ENCODE measurements at places on chromosomes 4 and X.

GRCh38 chr4:137471461-137471860 lies 60.8 kb downstream of the PCDH18 start:
- no peak for DNase-seq

DNA sequence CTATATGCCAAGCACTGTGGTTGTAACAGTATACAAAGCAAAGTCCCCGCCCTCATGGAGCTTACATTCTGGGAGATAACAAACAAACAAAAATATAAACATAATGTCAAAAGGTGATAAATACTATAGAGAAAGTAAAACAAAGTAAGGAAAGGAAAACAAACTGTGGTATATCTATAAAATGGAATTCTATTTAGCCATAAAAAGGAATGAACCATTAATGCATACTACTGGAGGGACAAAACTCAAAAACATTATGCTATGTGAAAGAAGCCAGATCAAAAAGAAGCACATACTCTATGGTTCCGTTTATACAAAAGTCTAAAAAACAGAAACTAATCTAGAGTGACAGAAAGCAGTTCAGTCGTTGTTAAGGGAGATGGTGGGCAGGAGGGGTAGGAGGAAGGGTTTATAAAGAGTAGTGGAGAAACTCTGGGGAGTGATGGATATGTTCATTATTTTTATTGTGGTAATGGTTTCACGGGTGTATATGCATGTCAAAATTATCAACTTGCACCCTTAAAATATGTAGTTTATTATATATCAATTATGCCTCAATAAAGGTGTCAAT lies 31.5 kb downstream of the GPC3 start:
- no peak for DNase-seq

- no peak for DNase-seq
Measured at GRCh38 chr4:108861334-108861733, 98.5 kb upstream of the ETNPPL start.

- no peak for DNase-seq
Measured at GRCh38 chr4:177968817-177969442, 526.7 kb upstream of the AGA start.

DNA sequence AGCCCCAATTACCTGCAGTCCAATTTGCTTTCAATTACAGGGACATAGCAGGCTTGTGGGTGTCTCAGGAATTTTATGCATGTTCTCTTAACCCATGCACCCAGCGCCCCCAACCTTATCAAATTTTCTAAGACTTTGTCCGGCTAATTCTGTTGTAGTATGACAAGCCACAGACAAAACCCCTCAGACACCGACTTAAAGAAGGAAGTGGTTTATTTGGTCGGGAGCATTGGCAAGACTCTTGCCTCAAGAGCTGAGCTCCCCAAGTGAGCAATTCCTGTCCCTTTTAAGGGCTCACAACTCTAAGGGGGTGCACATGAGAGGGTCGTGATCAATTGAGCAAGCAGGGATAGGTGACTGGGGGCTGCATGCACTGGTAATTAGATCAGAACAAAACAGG lies 28.7 kb upstream of the IL9R start:
- no peak for DNase-seq

DNA sequence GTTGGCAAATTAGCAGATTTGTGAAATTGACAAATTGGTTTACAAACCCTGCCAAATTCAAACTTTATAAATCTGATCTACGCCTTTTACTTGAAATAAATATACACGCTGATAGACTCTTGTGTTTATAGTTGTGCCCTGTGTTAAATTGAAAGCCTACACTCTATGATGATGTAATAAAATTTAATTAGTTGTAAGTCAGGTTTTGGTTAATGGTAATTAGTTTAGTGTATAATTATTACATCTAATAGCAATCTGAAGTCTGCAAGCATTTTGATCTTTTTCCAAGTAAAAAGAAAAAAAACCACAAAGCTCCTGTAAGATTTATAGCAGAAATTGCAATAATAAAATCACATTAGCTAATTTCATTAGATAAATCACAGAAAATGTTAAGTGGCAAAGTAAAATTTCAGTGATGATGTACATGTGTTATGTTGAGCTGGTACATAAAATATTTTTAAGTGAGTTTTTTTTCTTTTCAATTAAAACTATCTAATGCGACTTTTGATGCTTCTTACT lies 72.7 kb upstream of the TENM3 start:
- DNase-seq: no peak

DNA sequence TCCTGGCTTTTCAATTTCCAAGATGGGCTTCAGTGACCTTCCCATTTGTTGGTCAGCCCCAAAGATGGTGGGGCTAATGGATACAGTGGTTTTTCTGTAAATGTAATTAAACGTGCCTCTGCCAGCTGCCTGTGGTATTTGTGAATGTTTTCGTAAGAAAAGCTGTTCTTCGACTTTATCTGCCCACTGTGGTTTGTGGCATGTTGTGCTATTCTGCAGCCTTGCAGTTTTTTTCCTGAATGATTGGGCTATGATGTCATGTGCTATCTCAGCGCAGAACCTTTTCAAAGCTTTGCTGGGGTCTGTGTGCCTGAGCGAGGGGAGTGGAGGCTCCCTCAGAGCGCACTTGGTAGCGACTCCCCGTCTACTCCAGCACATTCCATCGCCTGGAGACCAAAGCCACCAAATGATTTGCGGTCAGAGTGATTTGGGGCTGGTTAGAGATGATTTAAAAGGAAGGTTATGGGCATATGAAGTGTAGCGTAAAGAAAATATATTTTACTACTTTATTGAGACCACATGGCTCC lies 137.5 kb downstream of the PALLD start:
- peak; percentile 93 for DNase-seq

DNA sequence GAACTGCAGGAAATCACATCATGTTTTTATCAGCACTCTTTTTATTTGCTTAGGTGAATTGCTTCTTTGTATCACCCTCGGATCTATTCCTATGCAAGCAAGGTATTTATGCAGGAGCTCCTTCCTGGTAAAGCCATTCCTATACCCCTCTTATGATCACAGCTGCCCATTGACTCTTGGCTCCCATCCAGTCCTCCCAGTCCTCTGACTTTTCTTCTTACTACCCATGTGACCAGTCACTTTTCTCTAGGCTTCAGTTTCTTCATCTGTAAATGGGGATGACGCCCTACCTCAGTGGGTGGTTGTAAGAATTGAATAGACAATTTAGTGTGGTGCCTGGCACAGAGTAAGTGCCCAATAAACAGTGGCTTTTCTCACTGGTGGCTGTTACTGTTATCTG lies 144.9 kb downstream of the FHIP1A start:
- no peak for DNase-seq

- no peak for DNase-seq
Measured at GRCh38 chr4:34220601-34221000, 2023.7 kb downstream of the ARAP2 start.

DNA sequence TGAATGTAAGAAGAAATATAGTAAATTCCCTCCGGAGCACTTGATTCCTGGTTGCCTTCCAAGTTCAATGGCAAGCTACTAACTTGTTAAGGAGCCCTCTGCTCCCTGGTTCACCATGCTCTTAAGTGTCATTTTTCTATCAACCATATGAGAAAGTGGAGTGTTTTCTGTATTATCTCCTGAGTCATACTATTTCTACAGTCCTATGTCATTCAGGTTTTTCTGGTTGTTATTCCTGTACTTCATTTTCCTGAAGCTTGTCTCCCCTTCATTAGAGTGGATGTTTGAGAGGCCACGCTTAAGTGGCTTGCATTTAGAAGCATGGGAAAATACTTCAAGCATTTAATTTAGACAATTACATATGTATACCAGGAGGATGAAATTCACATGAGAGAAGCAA lies 14.7 kb upstream of the EPGN start:
- DNase-seq: no peak

DNA sequence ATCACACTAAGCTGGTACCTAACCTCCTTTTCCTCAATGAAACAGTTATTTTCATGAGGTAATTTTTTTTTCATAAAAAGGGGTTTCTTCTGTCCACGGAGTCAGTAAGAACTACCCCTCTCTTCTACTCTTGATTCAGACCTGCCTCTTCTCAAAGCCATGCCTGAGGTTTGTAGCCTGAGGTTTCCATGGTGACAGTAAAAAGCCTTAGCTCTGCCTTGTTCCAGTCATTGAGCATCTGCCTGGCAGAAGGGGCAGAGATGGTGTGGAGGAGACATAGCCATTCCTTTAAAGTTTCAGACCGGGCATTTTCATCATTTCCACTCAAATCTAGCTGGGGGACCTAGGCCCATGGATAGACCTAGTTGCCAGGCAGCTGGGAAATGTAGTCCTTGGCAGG lies 135.5 kb downstream of the REPS2 start:
- DNase-seq: no peak

GRCh38 chr4:102153391-102153790 lies 191.9 kb downstream of the SLC39A8 start:
- no peak for DNase-seq

DNA sequence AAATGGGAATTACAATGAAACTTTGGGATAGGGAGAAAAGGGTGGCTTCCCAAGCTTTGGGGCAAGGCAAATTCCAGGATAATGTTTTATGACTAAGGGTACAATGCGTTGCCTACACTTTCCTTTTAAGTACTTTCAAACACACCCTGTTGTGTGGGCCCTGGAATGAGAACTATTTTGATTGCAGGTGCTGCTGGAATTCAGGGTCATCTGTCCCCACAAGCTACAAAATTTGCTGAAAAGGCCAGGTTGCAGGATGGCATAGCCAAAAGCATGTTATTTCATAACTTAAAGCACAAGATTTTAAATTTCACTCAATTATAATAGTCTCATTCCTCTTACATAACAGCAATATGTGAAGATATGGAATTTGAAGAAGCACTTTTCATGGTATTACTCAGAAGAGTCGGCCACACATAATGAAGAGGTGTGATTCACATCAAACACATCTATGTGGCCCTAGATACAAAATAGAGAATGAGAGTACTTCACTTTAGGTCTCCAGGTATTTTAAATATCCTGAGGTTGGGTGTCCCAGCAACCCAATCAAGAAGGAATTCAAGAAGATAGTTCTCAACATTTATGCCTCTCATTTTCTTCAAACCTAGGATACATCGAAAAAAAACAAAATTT lies 89.3 kb downstream of the APBB2 start:
- no peak for DNase-seq

All from AG09309 (cell line).